Activated naive CD8-positive, alpha-beta T cell treated with anti-CD3 and anti-CD28 coated beads for 36 hours (primary cell): ENCODE measurements at places on chromosomes 16 and 17. TPM values are rescaled to one million over a fixed set of nuclear protein-coding genes. Genes with fewer than 3 reads are reported as not detected.
A peak's percentile ranks its signal among the peaks of the same experiment; 100 is the strongest.

GRCh38 chr17:65749479-65749878 is 188.0 kb upstream of the AXIN2 start:
- DNase-seq: no peak

The C17orf67 gene
- 1.5 TPM for total RNA-seq

The AOC2 gene
- total RNA-seq: 1.9 TPM

GRCh38 chr17:64236827-64237403 is 26.1 kb downstream of the TEX2 start:
- no peak for DNase-seq

DNA sequence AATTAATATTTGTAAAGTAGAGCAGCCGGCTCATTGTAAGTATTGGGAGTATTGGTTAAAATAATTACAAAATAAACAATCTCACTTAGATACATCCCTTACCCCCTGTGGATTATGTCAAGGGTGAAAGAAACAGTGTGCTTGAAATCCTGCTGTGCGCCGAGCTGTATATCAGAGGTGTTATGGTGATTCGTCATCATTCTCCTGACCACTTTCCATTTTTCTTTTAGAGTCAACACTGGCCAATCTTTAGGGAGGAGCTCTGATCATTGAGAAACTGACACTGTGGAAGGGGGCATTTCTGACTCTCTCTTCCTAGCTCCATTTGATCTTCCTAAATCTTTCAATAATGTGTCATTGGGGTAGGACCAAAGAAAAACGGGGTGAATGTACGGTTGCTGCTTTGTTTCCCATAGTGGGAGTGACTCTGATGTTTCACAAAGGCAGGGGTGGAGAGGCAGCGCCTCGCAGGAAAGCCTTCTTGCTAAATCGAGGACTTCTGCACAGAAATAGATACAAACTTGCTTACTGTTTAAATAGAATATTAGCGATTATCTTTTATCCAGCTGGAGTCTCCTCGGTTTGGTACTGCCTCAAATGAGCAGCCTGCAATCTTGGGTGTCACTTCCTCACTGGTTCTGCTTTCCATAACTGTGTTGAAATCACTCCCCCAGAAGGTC is 123.4 kb downstream of the PRKCB start:
- DNase-seq: peak; percentile 30

- no peak for DNase-seq
Observed at GRCh38 chr17:69466905-69467667, 52.6 kb downstream of the MAP2K6 start.

DNA sequence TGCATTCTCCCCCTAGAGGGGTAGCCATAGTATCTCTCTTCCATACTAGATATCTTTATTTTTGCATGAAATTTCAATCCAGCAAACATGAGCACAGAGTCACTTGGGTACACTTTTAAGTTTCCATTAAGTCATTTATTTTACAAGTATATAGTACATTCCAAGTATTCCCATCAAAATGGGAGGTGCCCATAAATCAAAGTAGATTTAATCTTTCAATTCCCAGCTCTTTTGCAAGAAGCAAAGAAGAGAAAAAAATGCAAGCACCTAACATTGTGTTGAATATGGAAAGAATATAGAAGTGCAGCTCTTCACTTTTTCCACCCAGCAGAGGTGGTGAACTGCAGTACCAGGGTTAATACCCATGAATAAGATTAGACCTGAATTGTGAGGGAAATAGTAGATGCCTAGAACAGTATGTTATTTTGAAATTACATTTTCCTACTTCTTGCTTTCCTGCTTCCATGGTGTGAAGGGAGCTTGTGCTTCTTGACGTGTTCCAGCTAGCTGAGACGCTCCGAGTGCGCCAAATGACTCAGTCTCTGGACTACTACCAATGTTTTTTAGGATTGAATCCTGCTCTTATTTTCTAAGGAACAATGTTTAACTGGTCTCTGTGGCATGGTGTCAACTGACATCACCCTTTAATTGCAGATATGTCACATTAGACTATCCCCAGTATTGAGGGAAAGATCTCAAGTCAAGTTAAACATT is 151.1 kb upstream of the MAF start:
- DNase-seq: no peak

The SLC16A6 gene
- total RNA-seq: 6.0 TPM

- DNase-seq: no peak
Observed at GRCh38 chr17:67518876-67519275, 141.8 kb downstream of the PITPNC1 start.

GRCh38 chr17:63492940-63493339 is 16.1 kb downstream of the ACE start:
- no peak for DNase-seq

DNA sequence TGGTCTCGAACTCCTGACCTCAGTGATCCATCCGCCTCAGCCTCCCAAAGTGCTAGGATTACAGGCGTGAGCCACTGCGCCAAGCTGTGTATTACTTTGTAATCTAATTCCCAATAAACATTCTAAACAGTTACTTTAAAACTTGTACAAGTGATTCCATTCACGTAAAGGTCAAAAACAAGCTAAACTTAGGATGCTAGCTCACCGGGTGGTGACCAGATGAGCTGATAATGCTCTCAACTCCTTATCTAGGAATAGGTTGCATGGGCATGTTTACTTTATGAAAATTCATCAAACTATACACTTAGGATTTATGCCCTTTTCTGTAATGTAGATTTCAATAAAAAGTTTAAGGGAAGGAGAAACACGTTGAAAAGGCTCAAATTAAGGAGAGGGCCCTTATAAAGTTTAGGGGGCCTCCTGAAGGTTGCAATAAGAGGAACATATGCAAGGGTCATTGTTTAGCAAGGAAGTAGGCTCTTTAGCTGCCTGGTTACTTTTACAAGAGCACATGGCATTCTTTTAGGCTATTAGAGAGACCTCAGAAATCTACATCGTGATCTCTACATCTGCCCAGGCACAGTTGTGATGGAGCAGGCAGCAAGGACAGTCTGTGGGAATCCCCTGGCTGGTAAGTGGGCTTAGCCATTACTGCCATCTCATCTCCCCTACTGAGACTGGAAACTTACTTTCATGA is 13.3 kb downstream of the CDR2 start:
- DNase-seq: peak; percentile 16

- DNase-seq: no peak
Observed at GRCh38 chr16:58332997-58333700, 38.3 kb upstream of the PRSS54 start.

DNA sequence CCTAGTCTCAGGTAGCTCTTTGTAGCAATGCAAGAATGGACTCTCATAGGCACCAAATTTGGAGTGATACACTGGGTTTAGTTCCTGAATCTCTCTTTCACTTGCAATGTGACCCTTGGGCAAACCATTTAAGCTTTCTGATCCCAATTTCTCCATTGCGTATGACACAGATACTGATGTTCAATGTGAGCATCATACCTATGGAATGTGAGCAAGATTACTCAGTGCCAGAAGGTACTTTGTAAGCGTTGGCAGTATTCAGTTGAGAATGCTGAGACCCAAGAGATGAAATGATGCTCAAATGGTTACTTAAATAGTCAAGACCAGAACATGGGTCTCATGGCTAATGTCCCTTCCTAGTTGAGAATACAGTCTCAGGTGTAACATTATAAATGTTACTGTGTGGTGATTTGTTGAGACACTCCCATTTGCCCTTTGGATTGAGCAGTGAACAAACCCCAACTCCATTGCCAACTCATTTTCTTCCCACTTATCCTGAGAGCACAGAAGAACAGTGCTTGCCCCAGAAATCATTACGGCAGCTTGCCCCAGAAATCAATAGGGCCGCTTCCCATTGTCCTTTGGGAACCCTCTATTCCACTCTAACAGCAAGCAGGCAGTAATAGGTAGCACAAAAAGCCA is 134.1 kb downstream of the SOX9 start:
- DNase-seq: no peak

DNA sequence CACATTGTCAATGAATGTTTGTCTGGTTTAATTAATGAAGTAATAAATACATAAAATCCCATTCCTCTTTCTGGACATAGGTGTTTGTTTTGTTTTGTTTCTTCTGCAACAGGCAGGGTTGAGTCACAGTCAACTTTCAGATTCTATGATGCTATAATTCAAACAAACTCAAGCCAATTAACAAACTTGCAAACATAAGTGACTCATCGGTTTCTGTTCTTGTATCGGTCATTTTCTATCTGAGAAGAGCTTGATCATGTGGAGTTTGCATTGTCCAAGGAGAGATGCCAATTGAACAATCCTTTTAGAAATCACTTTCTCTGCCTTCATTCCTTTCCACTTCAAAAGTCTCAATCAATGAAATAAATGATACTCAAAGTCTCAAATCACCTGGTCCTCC is 294.2 kb upstream of the C16orf82 start:
- DNase-seq: no peak

The KCNJ18 gene
- 0.10 TPM for total RNA-seq
